Activated CD8-positive, alpha-beta memory T cell treated with anti-CD3 and anti-CD28 coated beads, Interleukin-2, amount 10 ng/mL, durations not matched to agents 7 days and 5 days (primary cell): ENCODE measurements at places on chromosomes 3 and 15.

- no peak overlapping the region for H3K27ac ChIP-seq
- no peaks in the 10 kb centered on the region for H3K4me1 ChIP-seq
- peaks cover 46% of the 10 kb centered on the region for H3K27me3 ChIP-seq
- H3K36me3 ChIP-seq, result no peaks in the 10 kb centered on the region
Measured at GRCh38 chr15:58038426-58039078, 27.0 kb downstream of the ALDH1A2 start.

DNA sequence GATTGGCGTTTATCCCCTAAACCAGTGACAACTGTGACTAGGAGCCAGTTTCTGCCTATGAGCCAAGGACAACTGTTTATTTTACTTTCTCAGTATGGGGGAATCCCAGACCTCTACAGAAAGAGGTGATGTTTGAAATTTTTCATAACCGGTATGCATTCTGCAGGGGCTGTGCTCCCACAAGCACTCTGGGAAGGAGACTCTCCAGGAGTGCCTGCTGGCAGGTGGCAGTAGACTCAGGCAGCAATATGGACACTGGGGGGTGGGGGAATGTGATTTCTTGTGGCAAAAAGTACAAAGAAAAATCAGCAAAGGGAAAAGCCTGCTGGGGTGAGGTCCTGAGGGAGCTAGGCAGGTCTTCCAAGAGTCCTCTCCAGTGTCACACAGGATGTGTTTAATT, 5.9 kb downstream of the TGM4 start:
- no peaks in the 10 kb centered on the region for H3K4me1 ChIP-seq
- H3K27me3 ChIP-seq, result peaks cover 10% of the 10 kb centered on the region
- no peak overlapping the region for H3K27ac ChIP-seq

DNA sequence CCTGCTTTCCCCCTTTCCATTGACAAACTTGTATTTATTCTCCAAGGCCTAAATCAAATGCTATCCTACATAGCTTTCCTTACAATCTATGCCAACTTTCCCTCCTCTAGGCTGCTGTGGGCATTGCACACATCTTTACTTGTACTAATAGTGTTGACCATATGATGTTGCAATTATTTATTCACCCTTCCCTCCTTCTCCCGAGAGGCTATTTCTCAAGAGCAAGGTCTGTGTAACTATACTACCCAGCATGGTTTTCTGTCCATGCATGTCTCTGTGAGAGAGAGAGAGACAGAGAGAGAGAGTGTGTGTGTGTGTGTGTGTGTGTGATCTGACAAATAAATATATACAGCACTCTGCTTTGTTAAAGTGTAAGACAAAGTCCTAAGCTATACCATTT, 63.8 kb downstream of the GTPBP8 start:
- H3K4me1 ChIP-seq, result peaks cover 3% of the 10 kb centered on the region
- H3K4me3 ChIP-seq, result no peak overlapping the region
- H3K27me3 ChIP-seq, result no peaks in the 10 kb centered on the region
- no peak overlapping the region for H3K27ac ChIP-seq
- no peak for DNase-seq
- no peaks in the 10 kb centered on the region for H3K36me3 ChIP-seq

- peaks cover 32% of the 10 kb centered on the region for H3K4me1 ChIP-seq
- peaks cover 19% of the 10 kb centered on the region for H3K36me3 ChIP-seq
- peak overlapping the region; percentile 86 for H3K27ac ChIP-seq
- peak; percentile 60 for DNase-seq
Measured at GRCh38 chr3:125374501-125374995, 577 bp downstream of the ZNF148 start.

DNA sequence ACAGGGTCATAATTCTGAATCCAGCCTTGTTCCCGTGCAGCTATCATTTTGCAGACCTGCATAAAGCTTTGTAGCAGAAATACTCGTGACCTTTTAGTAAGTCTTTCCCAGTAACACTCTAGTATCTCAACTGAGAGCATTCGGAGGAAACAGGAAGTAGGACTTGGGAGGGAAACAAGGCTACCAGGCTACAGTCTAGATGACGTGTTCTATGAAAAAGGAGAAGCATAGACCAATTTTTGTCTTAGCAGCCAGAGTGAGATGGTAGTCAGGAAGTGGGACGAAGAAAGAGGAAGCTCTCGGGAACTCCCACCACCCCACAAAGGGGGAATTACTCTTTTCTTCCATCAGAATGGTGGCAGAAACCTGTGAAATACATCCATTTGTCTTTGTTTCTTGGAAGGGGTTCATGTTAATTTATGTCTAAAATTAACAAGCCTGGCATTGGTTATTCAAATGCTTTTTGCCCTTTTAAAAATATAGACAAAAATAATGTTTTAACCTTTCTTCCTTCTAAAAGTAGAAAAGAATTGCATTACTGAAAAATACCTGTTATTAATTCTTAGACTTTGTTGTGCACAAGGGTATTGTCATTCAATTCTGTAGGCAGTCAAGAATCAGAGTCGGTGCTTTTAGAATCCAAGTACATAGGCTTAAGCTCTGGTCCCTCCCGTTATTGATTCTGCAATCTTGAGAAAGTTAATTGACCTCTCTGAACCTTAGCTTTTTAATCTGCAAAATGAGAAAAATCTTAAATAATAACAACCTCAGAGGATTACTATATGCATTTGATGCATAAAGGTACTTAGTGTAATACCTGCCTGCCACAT, 1.6 kb upstream of the SUCNR1 start:
- peaks cover 4% of the 10 kb centered on the region for H3K27me3 ChIP-seq
- no peak overlapping the region for H3K4me3 ChIP-seq
- DNase-seq, result no peak
- H3K36me3 ChIP-seq, result no peaks in the 10 kb centered on the region
- H3K27ac ChIP-seq, result no peak overlapping the region
- H3K4me1 ChIP-seq, result peaks cover 13% of the 10 kb centered on the region

DNA sequence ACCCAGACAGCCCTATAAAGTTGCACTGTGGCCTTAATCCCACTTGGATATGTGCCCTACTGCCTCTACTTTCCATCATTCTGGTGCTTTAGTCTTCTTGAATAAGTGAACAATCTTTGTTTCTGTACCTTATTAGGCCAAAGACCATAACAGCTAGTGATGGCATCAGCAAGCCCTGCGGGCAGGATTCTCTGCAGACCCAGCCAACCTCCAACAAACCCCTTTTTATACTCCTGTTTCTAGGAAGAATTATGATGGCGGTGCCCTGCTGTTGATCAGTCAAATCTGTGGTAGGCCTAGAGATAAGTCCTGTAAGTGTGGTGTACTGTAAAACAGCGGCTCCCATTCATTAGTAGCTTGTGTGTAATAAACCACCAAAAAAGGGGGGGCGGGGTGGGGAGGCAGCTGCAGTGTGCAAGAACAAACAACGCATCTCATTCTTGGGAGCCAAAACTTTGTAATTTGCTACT, 40.5 kb downstream of the SOX2 start:
- H3K27me3 ChIP-seq, result no peaks in the 10 kb centered on the region
- DNase-seq, result no peak
- H3K36me3 ChIP-seq, result no peaks in the 10 kb centered on the region
- no peak overlapping the region for H3K4me3 ChIP-seq
- no peak overlapping the region for H3K27ac ChIP-seq
- H3K4me1 ChIP-seq, result no peaks in the 10 kb centered on the region

DNA sequence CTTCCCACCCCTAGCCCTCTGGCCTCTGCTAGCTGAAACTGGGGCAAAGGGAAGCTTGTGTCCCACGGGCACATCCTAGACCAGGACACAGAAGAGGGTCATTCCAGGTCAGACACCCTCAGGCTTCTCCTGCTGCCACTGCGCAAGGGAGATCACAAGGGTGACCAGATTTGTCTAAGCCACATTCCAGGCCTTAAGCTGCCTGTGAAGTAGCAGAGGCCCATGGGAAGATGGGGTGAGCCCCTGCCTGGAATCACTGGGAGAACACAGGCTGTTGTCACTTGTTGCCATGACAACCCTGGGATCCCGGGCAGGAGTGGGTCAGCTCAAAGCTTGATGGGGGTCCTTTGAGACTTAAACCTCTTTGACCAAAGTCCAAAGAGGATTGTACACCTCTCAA, 10.8 kb downstream of the STRA6 start:
- no peaks in the 10 kb centered on the region for H3K4me1 ChIP-seq
- no peak overlapping the region for H3K27ac ChIP-seq
- H3K36me3 ChIP-seq, result no peaks in the 10 kb centered on the region
- H3K27me3 ChIP-seq, result no peaks in the 10 kb centered on the region
- no peak for DNase-seq
- H3K4me3 ChIP-seq, result no peak overlapping the region

DNA sequence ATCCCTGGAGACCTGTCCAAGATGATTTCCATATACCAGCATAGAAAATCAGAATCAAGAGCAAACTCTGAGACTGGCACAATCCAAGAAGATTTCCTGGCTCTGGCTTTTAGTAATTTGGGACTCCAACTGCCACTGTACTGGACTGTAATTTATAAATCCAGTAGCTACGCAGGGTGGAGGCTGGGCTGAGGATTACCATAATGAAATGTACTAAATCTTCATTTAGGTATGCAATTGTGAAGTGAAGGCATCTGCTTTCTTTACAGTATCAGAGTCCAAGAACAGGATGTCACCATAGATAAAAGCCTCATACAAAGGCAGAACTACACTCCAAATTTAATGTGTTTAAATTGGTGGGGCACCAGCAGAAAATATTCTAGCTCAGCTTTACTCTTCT, 46.5 kb downstream of the TMEM39A start:
- H3K4me1 ChIP-seq, result no peaks in the 10 kb centered on the region
- no peak overlapping the region for H3K4me3 ChIP-seq
- no peak overlapping the region for H3K27ac ChIP-seq
- no peak for DNase-seq
- H3K27me3 ChIP-seq, result no peaks in the 10 kb centered on the region
- H3K36me3 ChIP-seq, result no peaks in the 10 kb centered on the region

DNA sequence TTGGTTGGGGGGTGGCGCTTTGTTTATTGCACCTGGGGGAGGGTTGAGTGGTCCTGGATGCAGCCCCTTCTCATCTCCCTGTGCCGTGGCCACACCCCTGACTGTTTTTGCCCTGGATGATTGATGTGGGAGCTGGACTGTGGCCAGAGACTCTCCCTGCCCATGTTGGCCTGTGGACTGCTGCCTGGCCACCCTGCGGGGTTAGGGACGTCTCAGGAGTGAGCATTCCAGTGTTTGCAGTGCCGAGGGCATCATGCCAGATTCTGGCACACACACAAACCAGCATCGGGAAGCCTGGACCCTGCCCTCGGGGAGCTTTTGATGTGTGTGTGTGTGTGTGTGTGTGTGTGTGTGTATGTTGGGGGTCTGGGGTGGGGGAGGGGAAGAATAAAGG, 15.8 kb downstream of the APBA2 start:
- DNase-seq, result no peak
- no peaks in the 10 kb centered on the region for H3K27me3 ChIP-seq
- H3K27ac ChIP-seq, result no peak overlapping the region
- peaks cover 5% of the 10 kb centered on the region for H3K4me1 ChIP-seq
- H3K36me3 ChIP-seq, result no peaks in the 10 kb centered on the region

GRCh38 chr3:71779674-71780377, 5.1 kb downstream of the PROK2 start:
- peaks cover 55% of the 10 kb centered on the region for H3K4me1 ChIP-seq
- H3K36me3 ChIP-seq, result peaks cover 2% of the 10 kb centered on the region
- DNase-seq, result no peak
- peaks cover 32% of the 10 kb centered on the region for H3K27me3 ChIP-seq

DNA sequence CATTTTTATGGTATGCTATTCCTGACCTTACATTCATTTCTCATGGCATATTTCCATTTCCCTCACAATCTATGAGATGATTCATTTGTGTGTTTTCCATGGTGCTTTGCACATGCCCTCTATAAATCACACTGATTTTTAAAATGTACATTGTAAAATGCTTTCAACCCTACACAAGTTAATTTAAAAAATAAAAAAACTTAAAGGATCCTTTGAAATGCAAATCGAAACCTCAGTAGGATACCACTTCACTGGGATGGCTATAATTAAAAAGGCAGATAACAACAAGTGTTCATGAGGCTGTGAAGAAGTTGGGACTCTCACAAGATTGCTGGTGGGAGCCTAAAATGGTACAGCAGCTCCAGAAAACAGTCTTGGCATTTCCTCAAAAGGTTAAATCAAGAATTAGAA, 83.5 kb downstream of the FMN1 start:
- H3K4me1 ChIP-seq, result no peaks in the 10 kb centered on the region
- no peak for DNase-seq
- no peaks in the 10 kb centered on the region for H3K36me3 ChIP-seq
- H3K4me3 ChIP-seq, result no peak overlapping the region

DNA sequence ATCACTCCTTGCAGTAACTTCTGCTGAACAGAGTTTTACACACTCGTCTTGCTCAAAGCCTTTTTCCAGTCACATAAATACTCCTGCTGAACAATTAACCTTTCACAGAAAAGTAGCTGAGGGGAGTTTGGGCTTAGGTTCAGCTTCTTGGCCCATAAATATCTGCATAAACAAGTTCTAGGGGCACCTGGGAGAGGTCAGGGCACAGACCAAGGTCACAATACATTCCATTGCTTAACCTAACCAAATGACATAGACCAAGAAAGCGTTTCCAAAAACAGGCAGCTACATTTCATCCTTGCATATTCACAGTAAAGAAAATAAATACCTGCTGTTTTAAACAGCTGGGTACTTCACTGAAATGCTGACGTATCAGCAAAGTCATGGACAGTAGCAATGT, 101.3 kb downstream of the THRB start:
- no peak overlapping the region for H3K4me3 ChIP-seq
- H3K4me1 ChIP-seq, result no peaks in the 10 kb centered on the region
- no peak for DNase-seq
- H3K36me3 ChIP-seq, result no peaks in the 10 kb centered on the region

GRCh38 chr3:126434931-126435411, 40.3 kb downstream of the CFAP100 start:
- no peaks in the 10 kb centered on the region for H3K4me1 ChIP-seq
- no peak overlapping the region for H3K4me3 ChIP-seq
- H3K36me3 ChIP-seq, result no peaks in the 10 kb centered on the region
- no peak overlapping the region for H3K27ac ChIP-seq

DNA sequence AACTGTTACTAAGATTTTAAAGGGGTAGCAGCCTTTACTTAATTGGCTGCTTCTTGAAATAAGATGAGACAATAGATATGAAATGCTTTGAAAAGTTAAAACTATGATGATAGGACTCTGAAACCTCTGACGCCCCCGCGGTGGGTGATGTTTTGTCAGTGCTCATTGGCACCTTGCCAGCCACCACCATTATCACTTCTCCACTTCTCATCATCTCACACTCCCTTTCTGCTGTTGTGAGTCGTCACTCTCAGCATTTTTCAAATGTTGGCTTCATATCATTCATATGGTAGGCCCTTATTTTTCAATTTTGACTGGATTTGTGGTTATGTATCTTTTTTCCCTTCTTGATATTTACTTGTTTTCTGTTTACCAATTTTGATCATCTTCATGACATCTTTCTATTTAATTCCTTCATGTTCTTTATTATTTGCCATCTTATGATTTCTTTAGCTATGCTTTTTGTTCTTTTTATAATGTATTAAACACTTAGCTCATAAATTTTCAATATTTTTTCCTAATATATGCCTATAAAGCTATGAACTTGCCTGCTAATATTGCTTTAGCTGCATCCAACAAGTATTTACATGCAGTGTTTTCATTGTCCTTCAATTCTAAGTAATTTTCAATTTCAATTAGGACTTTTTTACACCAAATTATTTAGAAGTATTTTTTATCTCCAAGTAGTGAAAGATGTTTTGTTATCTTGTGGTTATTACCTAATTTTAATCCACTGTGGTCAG, 30.3 kb upstream of the SKOR1 start:
- H3K27ac ChIP-seq, result no peak overlapping the region
- H3K4me3 ChIP-seq, result no peak overlapping the region
- peaks cover 20% of the 10 kb centered on the region for H3K36me3 ChIP-seq
